MG63 (cell line): ENCODE measurements at places on chromosomes 6 and 20.
A peak's percentile ranks its signal among the peaks of the same experiment; 100 is the strongest.

DNA sequence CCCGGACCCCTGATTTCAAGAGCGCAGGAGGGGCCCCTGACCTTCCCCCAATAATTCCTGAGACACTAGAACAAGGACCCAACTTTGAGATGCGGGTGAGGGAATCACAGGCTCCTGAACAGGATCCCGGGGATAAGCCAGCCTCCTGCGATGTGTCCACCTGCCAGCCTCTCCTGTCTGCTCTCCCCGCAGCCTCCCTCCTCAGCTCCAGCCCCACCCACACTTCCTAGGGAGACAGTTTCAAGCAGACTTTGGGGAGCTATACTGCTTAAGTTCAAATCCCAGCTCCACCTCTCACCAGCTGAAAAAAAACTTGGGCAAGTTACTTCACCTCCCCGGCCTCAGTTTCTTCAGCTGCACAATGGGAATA lies 50.8 kb downstream of the GRM4 start:
- DNase-seq = no peak

- no peak for DNase-seq
These were observed 14.9 kb upstream of the CTCFL start for GRCh38 chr20:57539889-57540288.

GRCh38 chr6:137165375-137166246 lies 7.8 kb downstream of the IL22RA2 start:
- no peak for DNase-seq

GRCh38 chr6:152127432-152128165 lies 320.1 kb downstream of the ESR1 start:
- DNase-seq = no peak

DNA sequence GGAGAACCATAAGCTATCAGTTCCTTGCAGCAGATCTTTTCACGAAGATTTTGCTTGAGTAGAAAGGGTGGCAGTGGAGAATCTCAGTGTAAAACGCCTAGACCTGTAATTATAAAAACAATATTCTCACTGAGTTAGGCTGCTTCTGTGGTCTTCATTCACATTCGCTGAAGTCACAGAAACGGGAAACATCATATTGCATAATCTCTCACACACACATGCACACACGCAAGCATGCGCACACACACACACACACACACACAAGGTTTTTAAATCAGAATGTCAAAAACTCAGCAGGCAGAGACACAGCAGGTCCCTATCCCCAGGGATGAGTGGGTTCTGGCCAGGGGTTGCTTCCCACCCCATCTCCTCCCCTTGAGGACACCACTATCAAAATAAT lies 175.5 kb downstream of the ATXN1 start:
- DNase-seq = no peak

- peak; percentile 84 for DNase-seq
These were observed 14.3 kb upstream of the C20orf144 start for GRCh38 chr20:33647603-33648395.

DNA sequence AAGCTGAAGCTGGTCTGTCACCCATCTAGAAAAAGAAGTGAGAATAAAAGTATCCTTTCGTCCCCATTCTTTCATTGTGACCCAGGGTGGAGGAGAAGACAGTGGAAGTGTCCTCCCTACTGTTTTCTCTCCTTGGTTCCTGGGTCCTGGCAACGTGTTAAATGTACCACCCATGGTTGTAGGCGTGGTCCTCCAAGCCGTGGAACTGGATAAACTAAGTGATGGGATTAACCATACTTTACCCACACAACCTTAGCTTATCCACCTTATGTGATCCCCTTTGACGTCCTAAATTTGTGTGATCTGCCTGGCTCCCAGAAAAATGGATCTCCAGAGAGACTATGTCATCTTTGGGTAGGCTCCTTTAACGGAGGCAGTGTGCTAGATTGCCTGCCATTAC lies 47.4 kb downstream of the HLA-DPB1 start:
- no peak for DNase-seq

DNA sequence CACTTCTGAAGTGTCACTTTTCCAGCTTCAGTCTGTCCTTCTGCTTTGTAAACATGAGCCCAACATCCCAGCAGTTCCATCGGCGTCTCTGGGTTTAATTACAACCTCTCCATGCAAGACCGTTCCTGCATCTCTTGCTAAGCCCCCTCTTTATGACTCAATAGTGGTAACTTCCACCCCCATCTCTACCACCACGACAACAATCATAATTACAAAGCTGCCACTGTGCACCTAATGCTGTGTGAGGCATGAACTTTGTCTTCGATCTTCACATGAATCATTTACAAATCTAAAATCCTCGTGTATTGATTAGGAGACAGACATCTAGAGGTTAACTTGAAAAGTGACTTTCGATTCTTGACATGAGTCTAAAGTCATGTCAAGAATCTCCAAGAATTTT lies 4.9 kb upstream of the CCR6 start:
- DNase-seq = no peak

DNA sequence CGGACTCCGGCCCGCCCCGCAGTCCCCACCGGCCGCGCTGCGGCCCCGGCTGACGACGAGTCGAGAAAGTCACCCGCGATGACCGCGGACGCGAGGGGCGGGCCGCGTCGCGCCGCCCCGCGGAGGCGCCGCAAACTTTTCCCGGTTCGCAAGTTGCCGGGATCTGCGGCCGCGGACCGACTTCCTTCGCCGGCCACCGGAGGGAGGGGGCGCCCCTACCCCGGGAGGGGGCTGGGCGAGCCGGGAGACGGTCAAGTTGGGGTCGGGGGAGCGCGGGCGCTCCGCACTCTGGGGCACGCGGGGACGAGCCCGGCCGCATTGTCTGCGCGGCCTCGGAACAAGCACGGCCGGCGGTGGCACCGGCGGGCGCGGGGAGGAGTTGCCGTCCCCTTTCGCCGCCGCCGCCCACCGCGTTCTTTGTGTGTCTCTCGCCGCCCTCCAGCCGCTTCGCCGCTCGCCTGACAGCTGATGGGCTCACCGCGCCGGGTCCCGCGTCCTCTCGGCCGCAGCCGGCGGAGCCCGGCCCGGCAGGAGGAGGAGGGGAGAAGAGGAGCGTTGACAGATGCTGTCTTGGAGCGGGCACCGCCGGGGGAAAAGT lies 131.6 kb downstream of the OGFRL1 start:
- peak; percentile 46 for DNase-seq

DNA sequence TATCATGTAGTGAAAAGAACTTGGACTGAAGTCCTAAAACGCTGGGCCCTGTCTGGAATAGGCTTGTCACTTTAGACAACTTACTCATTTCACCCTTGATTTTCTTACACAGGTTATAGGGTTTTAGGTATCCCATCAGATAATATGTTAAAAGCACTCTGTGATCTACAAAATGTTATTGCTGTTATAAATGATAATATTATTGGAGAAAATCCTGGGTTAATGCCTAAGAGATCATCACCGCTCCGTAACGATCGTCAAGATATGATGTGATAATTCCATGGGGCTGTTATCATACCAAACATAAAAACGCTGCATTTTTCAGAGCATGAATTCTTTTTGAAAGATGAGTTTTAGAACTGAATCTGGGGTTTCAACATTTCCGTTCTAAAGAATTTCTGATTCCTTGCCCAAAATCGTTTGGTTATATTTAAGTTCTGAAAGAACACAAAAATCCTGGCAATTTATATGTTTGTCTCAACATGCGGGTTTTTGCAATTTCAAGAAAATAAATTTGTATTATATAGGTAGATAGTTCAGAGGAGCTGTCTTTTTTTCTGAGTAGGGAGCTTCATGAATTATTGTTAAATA lies 154.8 kb downstream of the FOXC1 start:
- no peak for DNase-seq

- DNase-seq = no peak
These were observed 32.6 kb downstream of the PLG start for GRCh38 chr6:160734627-160735026.

- no peak for DNase-seq
These were observed 441.9 kb upstream of the ID4 start for GRCh38 chr6:19395316-19395715.

GRCh38 chr6:14038467-14039437 lies 78.8 kb upstream of the CD83 start:
- no peak for DNase-seq

DNA sequence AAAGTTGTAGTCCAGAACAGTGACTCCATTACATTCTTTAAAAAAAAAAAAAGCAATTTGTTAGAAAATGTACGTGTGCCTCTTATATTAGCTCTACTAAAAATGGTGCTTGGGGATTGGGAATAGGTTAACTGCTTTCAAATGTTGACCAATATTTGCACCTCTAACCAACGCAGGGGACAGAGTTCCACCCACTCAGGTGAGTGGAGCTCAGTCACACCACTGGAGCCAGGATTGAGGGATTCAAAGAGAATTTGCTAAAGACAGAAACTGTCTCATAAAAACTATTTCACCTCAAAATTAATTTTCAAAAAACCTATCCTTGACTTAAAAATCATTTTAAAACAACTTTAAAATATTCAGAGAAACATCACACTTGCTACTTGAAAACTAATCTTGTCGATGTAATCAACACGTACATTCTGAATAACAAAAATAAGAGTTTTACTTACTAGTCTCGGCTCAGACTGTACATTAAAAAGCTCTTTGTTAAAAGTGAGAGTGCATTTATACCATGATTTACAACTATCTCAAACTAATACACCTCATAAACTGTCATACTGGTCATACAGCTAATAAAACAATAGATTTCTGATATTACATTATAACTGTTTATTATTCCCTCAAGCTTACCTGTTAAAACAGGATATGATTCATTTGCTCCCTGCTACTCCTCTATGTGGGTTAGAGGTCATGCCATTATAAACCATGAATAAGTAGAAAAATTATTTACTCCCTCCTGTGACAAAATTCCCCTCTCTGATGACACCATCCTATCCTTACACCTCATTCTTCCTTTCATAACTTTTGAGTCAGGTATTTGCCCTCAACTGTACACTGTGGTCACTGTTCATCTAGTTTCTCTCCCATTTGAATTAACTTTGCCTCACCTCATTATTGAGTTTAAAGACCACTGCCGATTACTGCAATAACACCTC lies 88.6 kb downstream of the PDE10A start:
- no peak for DNase-seq
